ENCODE measurements at places on chromosomes 5 and 9.

DNA sequence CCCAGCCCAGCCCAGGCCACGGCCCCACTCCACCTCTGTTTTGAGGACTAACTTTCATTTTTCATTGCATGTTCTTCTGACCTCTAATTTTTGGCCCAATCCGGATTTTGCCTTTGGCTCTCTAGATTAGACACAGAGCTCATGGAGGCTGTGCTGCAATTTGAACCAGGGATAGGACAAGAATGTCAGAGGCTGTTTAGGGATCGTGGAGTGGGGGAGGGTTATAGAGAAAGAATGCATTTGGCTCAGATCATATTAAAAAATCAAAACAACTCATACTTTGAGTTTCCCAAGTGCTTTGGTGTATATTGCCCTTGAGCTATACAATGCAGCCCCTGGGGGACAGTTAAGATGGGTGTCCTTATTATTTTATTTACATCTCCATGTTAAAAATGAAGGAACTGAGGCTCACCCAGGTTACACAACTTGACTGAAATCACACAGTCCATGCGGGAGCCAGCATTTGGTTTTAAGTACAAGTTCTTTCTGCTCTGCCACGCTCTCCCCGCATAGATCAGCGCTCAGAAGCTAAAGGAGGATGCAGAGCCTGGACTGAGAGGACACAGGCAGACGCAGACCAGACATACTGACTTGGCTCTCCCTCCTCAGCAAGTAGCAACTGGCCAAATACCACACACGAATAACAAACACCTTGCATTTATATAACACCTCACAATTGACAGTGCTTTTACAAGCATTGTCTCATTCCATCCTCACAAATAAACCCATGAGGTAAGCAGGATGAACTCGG lies 126.4 kb upstream of the RAI14 start:
- DNase-seq = no peak

DNA sequence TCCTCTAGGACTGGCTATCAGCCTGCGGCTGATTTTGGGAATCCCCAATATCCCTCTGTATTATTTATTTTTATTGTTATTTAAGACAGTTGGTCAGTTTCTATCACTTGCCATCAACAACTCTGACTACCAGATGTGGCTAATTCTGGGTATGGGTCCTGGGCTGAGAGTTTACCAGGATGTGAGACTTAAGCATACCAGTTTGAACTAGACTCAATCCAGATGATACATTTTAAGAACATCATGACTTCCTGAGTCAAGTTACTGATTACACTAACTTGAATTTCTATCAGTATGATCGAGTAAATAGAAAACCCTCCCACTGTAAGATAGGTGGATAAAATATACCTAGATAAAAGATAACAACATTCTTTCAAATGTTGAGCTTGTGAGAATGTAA lies 634.0 kb downstream of the MAT2B start:
- DNase-seq = no peak

DNA sequence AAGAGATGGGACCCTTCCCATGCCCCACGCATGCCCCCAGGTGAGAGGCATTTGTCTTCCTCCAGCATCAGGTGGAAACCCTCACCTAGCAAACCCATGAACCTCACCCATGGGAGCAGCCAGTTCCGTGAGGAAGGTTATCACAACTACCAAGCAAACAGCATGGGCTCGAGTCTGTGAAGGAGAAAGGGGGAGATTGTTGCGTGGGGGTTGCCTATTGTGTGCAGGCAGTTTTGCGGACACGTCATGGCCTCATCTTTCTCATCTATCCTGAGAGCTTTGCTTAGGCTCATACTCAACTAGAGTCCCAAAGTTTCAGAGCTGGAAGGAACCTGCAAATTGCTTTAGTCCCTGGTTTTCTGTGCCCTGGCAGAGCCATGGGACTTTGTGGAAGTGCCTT lies 73.6 kb upstream of the TGFBR1 start:
- DNase-seq = no peak

DNA sequence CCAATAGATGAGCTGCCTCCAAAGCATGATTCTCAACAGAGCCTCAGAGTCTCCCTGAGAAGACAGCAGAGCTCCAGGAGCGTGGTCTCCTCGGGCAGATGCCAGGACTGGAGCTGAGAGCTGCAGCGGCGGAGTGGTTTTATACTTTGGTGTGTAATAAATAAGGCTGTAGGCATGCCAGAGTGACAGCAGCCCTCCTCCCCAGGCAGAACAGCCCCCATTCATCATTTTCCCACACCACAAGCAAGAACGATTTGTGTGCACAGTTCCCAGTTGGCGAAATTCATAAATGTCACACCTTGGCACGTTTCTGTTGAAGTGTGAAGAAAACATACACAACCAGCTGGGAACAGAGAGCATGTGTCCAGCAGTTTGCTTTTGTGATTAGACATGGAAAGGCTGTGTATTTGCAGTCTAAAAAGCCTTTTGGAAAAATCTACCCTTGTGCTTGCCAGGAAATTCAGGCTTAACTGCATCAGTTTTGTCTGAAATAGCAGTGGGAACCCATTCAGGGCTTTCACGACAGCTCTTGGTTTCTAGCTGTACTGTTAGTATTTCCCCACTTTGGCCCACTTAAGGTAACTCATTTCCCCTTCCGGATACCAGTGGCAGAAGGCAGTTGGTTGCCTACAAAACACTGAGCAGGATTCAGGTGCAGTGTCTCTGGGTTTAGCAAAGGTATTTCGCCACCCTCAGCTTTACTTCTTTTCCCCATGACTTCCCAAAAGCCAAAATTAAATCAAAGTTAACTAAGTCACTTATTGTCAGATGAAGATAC lies at the start of gene C1QTNF3:
TSS of gene C1QTNF3 (minus strand) at position 115 of the 778 bp plus-strand sequence. CDS start at position 27, 88 bp downstream.
- DNase-seq = no peak

DNA sequence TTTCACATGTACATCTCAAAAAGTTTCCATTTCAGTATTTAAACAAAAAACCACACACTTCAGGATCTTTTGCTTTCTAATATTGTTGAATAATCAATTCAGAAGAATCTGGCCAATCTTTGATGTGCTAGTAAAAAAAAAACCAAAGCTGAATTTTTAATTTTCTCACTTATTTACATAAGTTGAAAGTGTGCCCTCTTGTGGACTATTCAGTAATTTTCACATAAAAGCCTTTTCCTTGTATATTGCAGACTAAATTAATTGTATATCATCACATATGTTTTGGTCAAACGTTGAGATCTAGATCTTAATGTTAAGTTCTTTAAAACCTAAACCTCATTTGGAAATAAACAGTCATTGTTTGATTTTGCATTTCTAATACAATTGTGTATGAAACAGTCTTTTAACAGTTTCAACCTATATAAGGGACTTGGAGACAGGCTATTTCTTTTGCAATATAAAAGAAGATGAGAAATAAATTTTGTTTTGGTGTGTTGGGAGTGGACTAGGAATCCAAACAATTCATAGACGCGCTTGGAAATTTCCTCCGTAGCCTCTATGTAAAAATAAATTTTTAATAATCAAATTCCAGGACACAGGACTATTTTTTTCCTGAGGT lies 68.1 kb downstream of the NIPBL start:
- DNase-seq = peak; percentile 75

DNA sequence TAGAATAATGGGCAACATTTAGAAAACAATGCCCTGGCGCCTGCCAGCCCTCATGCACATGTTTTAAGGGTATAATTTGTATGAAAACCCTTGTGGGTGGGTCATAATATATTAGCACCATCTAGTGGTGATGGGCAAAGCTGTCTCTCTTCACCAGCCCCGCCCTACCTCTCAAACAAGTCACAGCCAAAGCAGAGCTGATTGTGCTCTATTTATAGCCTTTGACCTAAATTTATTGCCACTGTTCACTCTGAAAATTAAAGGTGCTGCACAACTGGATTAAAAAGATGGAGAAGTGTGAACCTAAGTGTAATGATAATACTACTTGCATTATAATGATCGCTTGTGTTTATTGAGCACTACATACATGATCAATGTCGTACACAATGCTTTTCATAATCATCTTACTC lies 131.9 kb upstream of the ANKH start:
- peak; percentile 67 for DNase-seq

DNA sequence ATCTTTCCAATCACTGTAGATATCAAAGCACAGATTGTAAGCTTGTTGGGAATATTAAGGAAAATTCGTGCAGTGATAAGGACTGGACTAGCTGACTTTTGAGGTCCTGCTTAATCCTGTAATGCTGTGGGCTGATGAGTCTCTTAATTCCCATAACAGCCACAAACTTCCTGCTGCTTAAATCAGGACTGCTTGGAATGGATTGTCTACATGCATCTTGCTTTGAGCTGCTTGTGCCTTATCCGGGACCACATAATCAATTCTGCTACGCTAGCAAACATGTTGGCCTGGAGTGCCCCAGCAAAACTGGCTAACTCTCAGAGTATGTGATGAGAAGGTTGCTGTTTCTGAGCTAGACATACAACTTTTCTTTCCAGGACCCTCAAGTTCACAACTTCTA lies 79.6 kb downstream of the SNCAIP start:
- DNase-seq = no peak

DNA sequence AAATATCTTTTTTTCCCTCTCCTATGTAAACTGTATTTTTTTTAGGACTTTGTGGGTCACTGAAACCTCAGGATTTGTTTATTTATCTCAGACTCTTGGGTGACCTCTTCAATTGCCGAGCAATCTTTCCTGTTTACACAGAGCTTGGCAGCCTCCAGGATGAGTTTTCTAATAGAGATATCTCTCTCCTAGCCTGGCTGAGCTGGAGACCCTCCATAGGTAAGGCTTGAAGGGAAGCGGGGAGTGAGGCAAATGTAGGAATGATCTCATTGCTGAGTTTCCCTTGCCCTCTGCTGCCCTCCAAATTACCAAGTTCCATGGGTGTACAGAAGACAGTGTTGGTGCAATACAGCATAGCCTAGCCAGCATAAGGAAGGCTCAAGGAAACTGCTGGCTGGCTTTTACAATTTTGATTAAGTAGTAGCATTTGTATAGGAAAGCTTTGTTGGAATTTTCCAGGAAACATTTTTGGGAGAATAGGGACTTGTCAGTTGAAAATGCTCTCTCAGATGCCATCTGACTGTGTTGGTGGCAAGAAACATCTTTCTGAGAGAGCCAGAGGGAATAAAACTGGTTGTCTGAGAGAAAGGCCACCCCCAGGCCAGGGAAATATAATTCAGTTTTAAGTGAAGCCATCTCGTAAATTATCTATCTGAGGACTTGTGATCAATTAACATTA lies 116.0 kb downstream of the NMUR2 start:
- DNase-seq = no peak

DNA sequence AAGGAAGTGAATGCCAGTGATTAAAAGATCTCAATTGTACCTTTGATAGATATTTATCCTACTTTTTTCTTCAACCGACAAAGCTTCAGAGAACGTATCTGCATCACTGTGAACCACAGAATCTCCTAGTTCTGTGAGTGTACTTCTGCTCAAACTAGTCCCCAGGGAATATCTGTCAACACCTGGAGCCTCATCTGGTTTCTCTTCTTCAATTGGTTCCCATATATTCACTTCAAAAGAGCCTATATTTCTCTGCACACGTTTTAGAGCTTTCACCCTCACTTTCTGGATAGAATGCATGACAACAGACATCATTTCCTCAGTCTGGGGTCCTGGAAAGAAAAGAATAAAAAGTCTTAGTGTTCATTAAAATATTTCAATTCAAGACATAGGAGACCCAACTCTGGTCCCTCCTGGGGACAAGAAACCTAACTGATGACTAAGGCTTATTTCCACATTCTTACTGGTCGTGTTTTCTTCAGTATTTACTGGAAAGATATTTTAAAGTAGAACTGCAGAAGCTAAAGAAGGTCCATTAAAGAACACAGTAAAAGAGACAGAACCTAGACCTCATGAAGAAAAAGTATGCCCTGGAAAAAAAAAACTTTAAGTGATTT lies 64.3 kb downstream of the CPLANE1 start:
- no peak for DNase-seq

- no peak for DNase-seq
Measured at GRCh38 chr9:607417-607816, 234.1 kb upstream of the DMRT1 start.

DNA sequence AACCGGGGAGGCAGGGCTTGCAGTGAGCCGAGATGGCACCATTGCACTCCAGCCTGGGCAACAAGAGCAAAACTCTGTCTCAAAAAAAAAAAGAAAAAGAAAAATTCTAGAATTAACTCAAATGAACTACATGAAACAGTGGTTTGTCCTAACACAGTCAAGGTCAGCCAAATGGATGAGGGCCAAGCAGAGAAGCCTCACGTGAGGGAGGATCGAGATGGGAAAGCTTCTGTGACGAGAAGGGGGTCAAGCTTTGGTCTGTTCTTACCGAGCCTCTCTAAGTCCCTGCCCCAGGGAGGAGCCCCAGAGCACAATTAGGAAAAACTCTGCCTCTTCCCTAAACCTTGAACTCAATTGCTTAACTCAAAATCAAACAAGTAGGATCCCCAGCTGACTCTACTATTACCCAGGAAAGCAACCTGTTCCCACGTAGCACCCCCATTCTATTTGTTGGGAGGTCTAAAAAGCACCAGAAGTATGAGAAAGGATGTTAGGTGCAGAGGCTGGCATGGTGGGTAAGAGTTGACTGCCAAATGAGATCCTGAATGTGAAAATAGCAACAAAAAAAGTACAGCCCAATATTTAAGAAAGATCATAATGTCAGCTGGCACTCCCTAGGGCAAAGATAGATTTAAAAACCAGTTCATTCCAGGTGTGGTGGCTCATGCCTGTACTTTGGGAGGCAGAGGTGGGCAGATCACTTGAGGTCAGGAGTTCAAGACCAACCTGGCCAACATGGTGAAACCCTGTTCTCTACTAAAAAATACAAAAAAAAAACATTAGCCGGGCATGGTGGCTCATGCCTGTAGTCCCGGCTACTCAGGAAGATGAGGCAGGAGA lies 7.2 kb downstream of the ALDH7A1 start:
- DNase-seq = no peak

GRCh38 chr9:25418974-25419373 lies 259.3 kb downstream of the TUSC1 start:
- DNase-seq = no peak

- no peak for DNase-seq
Measured at GRCh38 chr5:96893342-96893741, 17.0 kb downstream of the ERAP2 start.

DNA sequence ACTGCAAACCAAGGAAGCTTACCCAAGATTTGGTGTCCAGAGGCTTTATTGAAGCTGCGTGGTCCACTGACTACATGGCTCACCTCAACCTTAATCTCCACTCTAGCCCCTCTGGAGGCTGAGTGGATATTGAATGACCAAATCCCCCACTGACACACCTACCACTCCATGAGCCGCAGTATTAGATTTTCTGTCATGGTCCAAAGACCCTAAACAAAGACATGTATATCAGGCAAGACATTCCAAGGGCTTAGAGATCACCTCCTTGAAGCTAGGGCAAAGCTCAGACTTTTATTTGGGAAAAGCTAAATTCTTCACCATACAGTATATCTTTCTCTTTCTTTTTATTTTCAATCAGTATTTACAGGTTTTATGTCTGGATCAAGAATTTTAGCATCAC lies 346.2 kb upstream of the CTNND2 start:
- no peak for DNase-seq

GRCh38 chr9:70013598-70014196 lies 30.0 kb upstream of the MAMDC2 start:
- DNase-seq = no peak

Measured in CD4-positive, alpha-beta T cell (primary cell).